ENCODE measurements at places on chromosomes 5 and 9.

DNA sequence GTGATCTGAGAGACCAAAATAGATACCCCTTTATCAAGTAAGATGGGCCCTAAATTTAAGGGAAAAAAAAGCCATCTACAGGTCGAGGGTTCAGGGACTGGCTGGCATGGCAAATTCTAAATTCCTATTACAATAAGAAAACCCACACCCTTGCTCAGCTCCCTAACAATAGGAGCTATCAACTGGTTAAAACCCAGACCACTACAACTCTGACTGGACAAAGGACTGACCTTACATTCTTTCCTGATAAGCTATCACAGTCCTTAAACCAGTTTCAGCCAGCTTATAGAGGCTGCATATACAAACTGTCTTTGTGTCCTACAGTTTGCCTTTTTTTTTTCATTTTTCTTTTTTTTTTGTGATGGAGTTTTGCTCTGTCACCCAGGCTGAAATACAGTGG lies 803.6 kb downstream of the NR2F1-AS1 start:
- DNase-seq, result no peak

GRCh38 chr5:78116167-78116566 lies 178.3 kb downstream of the AP3B1 start:
- DNase-seq, result no peak

DNA sequence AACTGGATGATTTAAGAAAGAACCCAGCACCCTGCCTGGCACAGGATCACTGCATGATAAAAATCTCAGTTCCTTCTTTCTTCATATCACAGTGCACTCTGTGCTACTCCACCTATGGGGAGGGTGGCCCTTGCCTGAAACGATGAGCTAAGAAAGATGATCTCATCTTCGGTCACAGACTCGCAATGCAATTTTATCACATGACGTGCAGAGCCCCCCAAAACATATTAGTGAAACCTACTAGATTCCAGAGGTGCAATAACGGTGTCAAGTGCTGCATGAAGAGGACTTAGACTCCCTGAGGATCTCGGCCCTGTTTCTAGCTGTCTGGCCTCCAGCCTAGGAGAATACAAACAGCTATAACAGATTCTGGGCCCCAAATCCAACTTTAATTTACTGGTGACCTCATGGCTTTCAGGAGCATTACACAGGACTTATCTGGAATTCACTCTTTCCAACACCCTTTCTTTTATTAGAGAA lies 104.0 kb downstream of the EBF1 start:
- no peak for DNase-seq

DNA sequence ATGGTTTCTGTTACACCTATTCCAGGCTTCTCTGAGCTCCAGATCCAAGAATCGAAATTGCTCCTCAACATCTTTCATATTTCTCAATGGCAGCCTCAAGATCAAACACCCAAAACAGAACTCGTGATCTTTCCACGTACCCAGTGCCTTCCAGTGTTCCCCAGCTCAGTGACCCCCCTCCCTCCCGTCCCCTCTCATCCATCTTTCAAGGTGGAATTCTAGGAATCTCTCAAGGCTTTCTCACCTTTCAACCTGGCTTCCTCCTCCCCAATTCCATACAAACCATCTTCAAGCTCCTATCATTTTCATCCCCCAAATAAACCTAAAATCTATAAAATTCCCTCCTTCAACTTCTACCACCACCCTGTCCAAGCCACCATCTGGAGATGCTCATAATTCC lies 615.3 kb downstream of the BNC2 start:
- DNase-seq, result no peak

DNA sequence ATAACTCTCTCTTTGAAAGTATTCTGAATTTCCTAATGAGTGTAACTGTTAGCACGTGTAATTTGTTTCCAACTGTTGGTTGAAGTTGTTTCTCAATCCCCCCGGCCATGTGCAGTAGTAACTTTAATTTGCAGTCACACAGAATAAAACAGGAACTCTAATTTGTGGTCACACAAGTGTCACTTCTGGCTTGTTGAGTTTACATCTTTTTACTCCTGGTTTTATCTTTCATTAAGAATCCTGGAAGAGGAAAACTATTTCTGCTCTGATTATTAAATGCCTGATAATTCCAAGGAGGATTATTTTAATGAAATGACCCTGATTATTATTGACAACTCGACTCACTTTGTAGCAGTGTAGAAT lies 1.2 kb downstream of the SCAMP1 start:
- no peak for DNase-seq

DNA sequence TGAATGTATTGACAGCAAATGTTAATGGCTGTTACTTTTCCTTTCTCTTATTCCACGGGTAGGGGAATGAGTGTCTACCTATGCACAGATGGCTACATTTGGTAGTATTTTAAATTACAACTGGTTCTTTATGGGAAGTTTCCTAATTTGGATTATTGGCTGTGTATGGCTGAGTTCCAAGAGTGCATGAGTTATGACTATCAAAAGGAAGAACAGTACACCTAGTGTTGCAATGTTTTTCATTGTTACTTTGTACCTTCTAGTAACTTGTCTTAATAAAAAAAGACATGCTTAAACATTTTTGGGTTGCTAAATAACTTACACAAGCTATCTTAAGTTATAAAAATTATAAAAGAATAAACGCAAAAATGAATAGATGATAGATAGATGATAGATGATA lies 35.8 kb upstream of the MAMDC2 start:
- DNase-seq, result no peak

- DNase-seq, result no peak
Observed at GRCh38 chr9:114558027-114558675, 29.4 kb upstream of the ATP6V1G1 start.

DNA sequence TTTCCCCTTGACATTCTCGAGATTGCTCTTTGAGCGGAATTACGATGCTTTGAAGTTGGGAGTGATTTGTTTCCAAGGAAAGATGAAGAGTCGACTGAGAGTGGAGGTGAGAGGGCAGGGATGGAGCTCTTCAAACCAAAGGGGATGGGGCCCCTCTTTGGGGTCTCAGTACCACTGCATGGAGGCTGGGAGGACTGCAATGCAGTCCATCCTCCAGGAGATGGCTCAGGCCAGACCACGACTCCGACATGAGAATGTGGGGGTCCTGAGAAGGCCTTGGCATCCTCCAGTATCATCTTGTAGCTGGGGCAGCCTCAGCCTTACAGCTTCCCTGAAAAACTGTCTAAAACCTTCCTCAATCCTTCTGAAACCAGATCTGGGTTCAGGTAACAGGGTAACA lies 51.1 kb upstream of the CDKN2AIPNL start:
- no peak for DNase-seq

Data from kidney epithelial cell (primary cell).